ENCODE measurements at places on chromosomes 6 and 20. TPM values are rescaled to one million over a fixed set of nuclear protein-coding genes. Genes with fewer than 3 reads are reported as not detected.
A peak's percentile ranks its signal among the peaks of the same experiment; 100 is the strongest.

DNA sequence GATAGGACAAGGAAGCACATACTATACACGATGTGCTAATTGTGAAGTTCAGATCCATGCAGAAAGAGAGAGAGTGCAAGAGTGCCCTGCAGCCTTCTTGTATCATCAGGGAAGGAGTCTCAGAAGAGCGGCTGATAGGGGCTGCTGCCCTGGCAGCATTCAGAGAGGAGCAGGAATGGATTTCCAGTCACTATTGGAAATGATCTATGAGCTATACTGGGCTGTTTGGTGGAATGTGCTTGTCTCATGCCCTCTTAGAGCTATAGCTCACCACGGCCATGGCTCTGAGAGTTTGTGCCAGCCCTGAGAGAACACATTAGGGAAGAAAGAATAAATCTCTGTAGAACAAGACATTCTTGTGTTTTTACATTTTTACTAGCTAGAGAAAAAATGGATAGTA, 212.6 kb upstream of the RAB32 start:
- no peak for DNase-seq

DNA sequence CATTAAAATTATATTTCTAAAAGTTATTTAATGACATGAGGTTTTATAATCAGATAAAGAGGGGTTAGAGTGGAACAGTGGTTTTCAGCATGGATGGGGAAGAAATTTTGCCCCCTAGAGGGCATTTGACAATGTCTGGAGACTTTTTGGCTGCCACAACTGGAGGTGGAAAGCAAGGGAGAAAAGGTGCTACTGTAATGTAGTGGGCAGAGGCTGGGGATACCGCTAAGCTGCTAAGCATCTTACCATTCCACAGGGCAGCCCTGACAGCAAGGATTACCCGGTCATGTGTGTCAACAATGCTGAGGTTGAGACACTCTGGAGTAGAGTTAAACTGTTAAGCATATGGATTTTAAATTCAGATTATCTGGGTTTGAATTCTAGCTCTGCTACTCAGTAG, 52.9 kb upstream of the FABP7 start:
- no peak for DNase-seq

DNA sequence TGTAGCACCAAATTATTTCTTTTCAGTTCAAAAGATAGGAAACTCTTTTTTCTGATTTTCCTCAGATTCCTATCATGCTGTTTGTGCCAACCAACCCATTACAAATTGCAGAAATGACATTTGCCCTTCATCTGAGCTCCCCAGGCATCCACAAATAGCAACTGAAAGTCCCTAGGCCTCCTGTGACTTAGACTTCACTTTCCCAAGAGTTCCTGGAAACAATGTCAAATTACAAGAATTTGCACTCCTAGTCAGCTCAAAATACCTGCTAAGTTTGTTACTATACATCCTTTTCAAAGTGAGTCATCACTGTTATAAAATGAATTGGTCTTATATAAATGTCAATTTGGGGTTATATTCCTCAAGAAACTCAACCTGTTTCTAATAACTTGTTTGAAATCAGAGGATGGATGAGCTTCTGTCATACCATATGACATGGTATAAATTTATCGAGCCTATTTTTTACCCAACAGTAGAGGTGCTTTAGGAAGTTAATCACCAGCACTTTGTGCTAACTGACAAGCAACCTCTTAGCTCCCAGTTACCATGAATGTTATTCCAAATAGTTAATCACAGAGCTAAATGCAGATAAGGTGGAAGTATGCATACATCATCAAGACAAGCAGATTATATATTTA, 256.5 kb downstream of the HACE1 start:
- no peak for DNase-seq

Gene COL9A3
- 5.8 TPM for total RNA-seq

DNA sequence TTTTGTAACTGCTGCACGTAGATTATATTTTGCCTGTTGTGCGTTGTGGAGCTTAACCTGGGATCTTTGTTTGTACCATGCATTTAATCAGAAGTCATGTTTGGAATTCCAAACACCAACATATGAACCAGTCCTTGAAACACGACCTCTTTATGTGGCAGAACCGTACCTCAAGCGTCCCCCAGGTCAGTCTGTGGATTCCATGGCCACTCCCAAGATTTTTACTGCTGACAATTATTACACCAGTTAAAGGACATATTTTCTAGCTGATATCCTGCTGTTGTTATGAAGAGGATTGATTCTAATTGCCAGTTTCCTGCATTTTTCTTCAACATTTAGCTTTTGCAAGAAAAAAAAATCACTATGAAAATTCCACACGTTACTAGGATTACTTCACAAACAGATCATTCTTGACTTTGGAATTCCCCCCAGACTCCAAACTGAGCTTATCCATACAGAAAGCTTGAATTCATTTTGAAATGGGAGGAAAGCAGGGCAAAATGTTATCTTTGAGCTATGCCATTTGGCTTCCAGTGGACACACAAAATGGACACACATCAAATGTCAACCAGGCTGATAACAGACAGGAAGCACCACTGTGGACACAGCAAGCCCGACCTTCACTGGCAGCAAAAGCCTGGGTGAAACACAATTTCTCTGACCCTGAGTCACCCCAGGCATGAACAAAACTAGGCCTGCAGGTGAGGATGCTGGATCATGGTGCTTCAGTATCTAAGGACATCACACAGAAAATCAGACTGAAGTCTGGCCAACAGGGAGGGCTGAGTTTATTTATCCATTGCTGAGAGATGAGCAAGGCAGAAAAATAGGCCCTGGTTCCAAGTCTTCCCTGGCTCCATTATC, 542.9 kb upstream of the JAG1 start:
- DNase-seq, result no peak

Gene ENPP4
- total RNA-seq, result 16.9 TPM

- no peak for DNase-seq
These were observed at the start of gene PRRT1 for GRCh38 chr6:32151863-32152768. Gene PRRT1, minus strand, starts transcription at chr6:32151939. Its CDS starts 112 bp downstream, at chr6:32151827.

Gene RSPH9
- 1.9 TPM for total RNA-seq

DNA sequence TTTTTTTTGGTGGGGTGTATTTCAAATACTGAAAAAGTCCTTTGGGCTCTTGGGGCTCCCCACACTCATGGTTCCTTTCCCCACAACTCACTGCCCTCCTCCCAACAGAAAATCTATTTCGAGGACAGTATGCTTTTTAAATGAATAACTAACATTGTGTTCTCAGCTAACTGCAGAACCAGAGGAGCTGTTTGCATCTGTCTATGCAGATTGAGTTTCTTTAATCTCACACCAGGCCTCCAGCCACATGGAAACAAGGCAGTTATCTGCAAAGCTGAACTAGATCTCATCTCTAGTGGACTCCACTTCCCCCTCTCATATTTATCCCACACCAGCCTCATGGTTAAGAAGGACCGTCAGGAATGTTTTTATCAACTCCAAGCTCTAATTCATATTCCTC, 955.1 kb downstream of the KIF16B start:
- no peak for DNase-seq

GRCh38 chr6:154164397-154164796, 125.4 kb downstream of the OPRM1 start:
- peak; percentile 40 for DNase-seq

DNA sequence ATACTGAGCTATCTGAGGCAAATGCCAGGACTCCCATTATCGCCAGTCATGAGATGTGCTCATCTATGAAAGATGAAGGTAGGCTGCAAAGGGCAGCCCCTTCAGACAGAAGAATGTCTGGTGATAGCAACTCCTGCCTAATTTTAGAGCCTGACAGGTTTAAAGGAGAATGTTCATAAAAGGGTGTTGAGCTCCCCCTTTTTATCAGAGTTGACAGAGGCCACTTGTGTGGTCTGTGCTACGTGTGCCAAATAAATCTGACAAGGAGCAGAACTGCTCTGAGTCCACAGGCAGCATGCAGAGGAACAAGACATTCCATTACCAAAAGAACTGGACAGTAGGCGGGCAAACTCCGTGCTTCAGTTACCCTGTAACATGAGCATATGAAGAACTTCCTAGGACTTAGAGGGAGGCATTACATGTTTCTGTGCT, 101.8 kb downstream of the PREP start:
- DNase-seq, result no peak

- DNase-seq, result no peak
These were observed 235.0 kb downstream of the TENT5A start for GRCh38 chr6:81517455-81517854.
